Hematopoietic multipotent progenitor cell treated with erythropoietin and hydrocortisone succinate and interleukin-3 and kit ligand, for 8 days (in vitro differentiated cells): ENCODE measurements at places on chromosomes 12 and 14.

DNA sequence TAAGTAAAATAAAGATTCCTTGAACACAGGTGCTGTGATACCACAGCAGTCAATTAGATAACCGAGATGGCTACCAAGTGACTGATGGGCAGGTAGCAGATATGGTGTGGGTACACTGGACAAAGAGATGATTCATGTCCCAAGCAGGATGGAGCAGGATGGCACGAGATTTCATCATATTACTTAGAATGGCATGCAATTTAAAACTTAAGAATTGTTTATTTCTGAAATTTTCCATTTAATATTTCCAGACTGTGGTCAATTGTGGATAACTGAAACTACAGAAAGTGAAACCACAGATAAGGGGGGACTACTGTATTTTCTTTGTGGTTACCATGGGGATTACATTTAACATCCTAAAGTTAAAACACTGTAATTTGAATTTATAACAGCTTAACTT, 7.5 kb upstream of the ZFP36L1 start:
- peak; percentile 48 for DNase-seq

- peak; percentile 66 for DNase-seq
Observed at GRCh38 chr12:13000925-13001774, 1.1 kb upstream of the HEBP1 start.

- no peak for DNase-seq
Observed at GRCh38 chr12:55957106-55957859, 8.6 kb downstream of the PMEL start.

GRCh38 chr14:68340262-68340661, 452.6 kb downstream of the ZFP36L1 start:
- no peak for DNase-seq

DNA sequence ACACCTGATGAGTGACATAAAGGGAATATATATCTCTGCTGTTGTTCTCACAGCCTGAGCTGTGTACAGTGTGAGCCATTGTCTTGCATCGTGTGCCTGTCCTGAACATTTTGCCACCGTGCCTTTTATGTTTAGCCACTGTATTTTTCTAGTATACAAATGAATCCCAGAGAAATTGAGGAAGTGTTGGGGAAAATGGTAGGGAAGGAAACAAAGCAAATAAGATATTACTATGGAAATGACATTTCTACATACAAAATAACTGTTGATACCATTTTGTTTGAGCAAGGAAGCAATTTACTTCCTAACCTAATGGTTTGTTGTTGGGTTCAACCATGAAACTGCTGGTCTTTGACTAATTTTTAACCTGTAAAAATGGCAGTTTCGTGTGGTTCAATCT, 5.5 kb downstream of the PSMA6 start:
- DNase-seq = no peak
